Stimulated activated CD8-positive, alpha-beta memory T cell treated with anti-CD3 and anti-CD28 coated beads, Interleukin-15, amount 100 ng/mL, for 4 hours (primary cell): ENCODE measurements at places on chromosomes 12 and 14.

DNA sequence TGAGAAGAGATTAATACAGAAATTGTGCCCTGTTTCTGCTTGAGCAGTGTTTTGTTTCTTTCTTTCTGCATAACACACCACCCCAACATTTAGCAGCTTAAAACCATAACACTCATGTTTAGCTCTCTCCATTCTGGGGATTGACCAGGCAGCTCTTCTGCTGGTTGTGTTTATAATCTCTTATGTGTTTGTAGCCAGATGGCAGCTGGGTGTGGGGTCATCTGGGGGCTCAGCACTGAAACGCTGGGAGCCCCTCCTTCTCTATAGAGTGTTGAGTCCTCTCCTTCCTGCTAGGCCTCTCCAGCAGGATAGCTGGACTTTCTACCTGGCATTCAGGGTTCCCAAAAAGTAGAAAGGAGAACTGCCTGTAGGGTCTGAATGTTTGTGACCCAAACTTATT lies 270.6 kb downstream of the TTC8 start:
- DNase-seq, result no peak

- DNase-seq, result no peak
Observed at GRCh38 chr12:89405626-89406345, 53.5 kb upstream of the DUSP6 start.

DNA sequence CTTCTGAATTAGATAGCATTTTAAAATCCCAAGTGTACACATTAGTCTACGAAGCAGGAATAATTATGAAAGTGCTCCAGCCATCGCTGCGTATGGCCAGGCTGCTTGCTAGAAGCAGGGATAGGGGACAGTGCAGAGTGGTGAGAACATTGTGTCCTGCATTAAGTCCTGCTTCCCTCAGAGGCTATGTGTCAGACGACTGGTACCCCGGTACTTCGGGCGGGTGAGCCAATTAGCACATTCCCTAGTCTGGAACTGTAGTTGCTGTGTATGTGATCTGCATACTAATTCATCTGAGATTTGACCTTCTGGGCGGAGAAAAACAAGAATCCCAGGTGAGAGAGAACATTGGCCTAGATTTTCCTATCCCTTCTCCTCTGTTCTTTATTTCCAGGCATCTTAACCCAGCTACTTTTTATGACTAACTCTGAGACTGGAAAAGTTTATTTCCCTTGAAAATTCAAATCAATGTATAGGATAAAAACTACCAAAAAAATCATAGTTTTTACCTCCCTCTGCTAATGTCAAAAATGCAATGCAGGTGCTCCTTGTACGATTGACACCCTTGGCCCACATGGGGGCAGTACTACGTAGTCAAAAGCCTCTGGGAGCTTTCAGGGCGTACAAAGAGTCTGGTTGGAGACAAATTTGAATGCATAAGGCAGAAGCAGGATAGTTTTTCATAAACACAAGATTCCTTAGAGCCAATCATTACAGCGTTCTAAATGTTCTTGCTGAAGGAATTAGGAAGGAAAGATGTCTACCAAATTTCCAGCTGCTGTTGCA lies 764.3 kb downstream of the NOVA1 start:
- DNase-seq, result no peak

GRCh38 chr12:59084511-59085375 lies 164.4 kb upstream of the LRIG3 start:
- DNase-seq, result no peak

DNA sequence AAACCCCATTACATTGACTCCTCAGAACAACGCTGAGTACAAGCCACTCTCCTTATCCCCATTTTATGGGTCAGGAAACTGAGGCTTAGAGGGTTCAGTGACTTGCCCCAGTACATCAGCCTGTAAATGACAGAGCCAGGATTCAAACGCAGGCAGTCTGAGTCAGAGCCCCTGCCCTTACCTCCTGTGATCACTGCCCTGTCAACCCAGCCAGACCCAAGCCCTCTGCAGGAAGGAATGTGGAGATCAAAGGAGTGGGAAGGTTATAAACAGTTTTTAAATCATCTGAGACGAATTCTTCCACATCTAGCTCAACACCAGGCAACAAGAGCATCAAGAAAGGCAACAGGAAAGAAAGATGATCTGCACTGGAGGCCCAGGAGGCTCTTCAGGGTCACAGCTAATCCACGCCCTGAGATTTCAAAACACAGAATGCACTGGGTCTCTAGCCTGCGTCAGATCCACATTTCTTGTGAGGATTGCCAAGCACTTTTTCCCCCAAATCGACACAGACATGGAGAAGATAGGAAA lies 38.5 kb downstream of the SPTB start:
- no peak for DNase-seq

- no peak for DNase-seq
Observed at GRCh38 chr14:36508418-36509068, 11.5 kb downstream of the NKX2-1 start.

DNA sequence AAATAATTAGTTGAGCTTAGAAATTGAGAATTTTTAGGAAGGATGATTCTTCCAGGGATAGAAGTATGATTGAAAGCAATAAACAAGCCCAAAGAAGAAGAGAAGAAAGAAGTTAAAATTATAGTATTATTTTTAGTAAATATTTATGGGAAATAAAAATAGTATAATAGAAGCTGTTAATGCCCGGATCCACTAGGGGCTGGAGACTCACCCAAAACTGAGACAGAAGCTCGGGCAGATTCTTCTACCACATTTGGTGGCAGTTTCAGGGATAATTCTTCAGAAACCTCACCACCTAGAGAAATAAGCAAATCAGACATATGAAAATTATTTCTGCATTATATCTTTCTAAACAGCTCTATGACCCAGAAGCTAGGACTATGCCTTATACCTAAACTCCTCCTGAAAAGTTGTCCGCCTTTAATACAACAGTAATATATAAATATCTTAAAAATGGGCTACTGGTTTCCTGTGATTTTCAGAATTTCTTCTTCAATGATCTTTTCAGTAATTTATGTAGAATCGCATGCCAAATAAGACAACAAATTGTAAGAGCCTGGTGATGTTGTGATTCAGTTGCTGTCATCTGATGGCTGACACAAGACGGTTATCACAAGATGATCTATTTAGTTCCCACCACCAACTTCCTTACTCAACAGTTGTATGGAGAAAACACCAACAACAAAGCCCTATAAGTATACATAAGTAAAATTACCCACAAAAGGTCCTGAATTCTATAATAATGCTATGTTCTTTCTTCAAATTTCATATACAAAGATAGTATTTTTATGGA lies 35.6 kb downstream of the A2M start:
- DNase-seq, result no peak

GRCh38 chr12:49917166-49917787 lies 13.6 kb upstream of the FAIM2 start:
- no peak for DNase-seq

DNA sequence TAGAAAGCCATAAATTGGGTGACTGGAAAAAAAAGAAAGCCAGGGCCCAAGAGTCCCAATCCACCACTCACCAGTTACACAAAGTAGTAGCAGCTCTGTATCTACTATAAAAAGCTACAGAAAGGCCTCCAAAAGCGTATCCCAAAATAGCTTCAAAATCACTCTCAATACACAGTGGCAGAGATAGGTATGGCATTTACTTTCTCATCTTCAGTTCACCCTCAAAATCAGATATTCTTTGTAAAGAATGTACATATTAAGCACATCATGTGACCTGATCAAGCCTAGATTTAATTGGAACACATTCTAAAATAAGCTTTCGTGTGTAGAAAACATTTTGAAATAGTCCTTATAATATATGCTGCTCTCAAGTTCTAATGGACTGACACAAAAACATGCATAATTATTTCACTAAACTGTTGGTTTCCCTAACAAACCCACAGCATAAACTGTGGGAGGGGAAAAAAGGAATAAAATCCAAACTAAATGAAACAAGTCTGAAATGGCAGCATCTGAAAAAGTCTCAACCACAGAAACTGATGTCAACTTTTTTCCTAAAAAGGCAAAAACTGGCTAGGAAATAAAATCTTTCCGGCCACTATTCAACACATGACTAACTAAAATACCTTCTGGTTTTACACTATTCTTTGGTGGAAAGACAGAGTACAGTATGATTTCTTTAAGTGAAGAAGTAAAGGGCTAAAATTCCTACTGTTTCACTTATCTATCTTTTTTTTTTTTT lies 25.9 kb downstream of the UBE2N start:
- DNase-seq, result no peak

GRCh38 chr14:65229748-65230728 lies 127.7 kb upstream of the MAX start:
- no peak for DNase-seq

DNA sequence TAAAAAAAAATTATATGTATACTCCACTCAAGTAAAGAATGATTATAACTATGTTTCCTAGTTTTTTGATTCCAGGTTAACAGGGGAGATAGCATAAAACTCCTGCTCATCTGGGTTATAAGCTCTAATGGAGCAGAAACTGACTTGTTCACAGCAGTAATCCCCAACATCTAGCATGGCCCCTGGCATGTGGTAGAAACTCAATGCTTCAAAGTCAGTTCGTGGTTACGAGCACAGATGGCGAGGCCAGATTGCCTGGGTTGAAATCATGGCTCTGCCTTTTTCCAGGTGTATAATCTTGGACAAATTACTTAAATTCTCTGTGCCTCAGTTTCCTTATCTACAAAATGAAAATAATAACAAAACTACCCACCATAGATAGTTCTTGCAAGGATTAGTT lies 183.8 kb downstream of the TTC7B start:
- DNase-seq, result no peak

DNA sequence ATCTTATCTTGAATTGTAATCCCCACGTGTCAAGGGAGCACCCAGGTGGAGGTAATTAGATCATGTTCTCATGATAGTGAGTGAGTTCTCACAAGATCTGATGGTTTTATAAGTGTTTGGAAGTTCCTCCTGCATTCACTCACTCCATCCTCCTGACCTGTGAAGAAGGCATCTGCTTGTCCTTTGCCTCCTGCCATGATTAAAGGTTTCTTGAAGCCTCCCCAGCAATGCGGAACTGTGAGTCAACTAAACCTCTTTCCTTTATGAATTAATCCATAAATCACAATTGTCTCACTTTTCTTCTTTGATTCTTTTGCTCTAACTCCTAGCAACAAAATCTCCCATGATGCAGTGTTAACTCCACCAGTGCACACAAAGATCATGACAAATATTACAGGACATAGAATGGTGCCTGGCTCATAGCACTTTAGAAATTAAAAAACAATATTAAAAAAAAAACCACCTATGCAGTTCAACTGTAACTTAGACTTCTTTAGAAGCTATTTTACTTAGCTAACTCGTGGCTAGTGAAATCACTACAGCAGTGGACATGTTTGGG lies 37.6 kb upstream of the MGAT4C start:
- DNase-seq, result no peak

GRCh38 chr12:52061470-52062166 lies 8.2 kb upstream of the ATG101 start:
- DNase-seq, result no peak

DNA sequence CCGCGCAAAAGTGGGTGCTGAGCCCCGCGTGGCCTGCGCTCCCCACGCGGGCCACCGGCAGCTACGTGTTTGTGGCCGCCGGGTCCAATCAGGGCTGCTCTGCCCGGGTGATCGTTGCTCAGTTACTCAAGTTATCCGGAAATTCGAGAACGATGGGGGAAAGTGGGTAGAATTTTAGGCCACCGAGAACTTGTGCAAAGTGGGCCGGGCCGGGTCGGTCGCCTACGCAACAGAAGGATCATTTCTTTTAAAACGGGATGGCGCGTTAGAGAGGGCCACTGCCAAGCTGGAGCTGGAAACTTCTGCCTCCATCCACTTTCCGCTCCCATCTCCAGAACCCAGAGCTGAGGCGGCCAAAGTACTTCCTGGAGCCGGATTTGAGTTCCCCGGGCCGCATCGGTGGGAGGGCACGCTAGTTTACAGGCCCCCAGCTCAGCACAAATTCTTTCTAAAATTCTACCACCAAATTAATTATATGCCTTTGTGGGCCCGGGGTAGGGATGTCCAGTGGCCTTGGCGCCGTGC lies 3.5 kb downstream of the RFX4 start:
- no peak for DNase-seq

- DNase-seq, result no peak
Observed at GRCh38 chr12:1355396-1355795, 239.0 kb downstream of the FBXL14 start.

DNA sequence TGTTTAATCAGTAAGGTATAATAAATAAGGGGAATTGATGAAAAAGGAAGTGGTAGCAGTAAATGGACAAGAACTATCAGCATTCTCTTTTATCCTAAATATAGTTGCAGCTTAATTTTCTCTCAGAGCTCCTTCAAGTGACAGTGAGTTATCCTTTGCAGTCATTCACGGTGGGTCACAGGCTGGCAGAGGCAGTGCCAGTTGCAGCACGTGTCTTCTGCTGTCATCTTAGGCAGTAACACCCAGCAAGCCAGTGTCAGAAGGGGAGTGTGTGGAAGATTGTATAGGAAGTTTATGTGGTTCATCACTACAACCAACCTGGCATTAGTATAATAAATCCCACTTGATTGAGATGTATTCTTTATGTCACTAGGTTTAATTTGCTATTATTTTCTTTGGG lies 170.0 kb downstream of the CCDC91 start:
- no peak for DNase-seq

GRCh38 chr12:76518699-76519098 lies 40.9 kb downstream of the OSBPL8 start:
- no peak for DNase-seq

DNA sequence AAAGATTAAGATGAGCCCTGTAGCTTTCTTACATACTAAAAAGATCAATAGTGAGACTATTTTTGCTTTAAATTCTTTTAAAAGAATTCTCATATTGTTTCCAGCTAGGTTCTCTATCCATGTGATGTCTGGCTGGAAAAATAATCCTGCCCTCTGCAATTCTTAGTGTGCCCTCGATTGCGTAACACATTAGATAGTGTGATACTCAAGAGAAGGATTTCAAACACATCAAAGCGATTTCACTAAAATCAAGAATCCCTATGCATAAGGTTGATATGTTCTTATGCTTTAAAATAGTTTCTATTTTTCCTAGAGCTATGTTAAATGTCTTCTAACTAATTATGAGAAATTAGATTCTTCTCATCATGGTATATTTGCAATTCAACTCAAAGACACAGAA lies 127.3 kb upstream of the PLEKHA5 start:
- no peak for DNase-seq

GRCh38 chr12:26402648-26403047 lies 207.3 kb downstream of the SSPN start:
- no peak for DNase-seq

DNA sequence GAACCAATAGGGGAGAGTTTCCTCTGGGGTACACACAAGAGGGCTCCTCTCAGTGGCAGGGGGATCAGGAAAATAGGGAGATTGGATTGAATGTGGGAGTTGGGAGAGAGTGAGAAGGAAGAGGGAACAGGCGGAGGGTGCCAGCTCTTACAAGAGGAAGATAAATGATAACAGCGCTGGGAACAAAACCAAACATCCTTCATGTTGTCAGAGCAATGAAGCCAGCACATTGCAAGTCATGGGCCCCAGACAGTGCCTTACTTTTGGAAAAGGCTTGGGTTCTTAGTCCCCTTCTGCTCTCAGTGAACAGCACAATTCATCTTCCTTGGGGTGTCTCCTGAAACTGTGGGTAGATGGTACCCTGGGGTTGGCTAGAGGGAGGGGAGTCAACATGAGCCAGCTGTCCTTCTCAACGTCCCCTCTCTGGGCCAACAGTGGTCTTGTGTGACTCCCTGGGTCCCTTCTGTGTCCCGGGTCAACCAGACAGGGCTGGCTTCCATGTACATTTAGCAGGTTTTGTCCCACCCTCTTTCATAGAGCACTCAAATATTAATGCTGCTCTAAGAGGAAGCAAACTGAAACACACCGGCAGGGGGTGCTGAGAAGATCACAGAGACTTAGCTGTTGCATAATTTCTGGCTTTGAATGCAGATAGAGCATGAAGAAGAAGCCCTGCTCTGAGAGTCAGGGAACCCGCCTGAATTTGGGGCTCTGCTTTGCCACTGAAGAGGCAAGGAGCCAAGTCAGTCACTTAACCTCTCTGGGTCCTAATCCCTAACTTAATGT lies 138.5 kb downstream of the ESRRB start:
- DNase-seq, result no peak
